ENCODE measurements at places on chromosomes 4 and X.

DNA sequence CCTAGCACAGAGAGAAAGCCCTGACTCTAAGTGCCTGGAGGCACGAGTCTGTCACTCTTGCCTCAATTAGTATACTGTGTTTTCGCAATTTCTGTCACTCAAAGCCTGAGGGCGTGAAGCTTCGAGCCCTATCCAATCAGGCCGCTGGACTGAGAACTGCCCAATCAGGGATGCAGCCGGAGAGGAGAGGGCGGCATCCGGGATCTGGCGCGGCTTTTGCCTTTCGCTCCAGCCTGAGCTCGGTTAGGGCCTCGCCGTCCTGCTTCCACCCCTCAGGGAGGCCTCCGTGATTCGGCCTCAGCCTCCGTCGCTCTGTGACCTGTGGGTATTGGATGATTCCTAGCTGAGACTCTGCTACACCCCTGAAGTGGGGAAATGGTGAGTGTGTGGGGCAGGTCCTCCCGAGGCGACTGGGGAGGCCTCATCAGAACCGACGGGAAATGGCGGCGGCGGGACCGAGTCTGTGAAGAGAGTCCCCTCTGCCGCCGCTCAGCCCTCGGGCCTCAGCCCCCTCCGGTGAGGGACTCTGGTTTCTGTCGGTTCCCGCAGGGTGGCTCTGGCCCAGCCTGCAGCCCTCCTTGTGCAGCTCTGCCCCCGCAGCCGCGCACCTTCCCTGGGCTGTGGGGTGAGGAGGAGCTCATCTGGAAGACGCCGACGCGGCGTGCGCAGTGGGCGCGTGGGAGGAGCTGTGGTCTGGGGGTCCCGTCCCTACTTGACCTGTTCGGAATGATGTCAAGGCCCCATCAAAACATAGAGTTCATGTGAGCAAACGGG, 48.5 kb downstream of the ZNF141 start:
- DNase-seq, result no peak

DNA sequence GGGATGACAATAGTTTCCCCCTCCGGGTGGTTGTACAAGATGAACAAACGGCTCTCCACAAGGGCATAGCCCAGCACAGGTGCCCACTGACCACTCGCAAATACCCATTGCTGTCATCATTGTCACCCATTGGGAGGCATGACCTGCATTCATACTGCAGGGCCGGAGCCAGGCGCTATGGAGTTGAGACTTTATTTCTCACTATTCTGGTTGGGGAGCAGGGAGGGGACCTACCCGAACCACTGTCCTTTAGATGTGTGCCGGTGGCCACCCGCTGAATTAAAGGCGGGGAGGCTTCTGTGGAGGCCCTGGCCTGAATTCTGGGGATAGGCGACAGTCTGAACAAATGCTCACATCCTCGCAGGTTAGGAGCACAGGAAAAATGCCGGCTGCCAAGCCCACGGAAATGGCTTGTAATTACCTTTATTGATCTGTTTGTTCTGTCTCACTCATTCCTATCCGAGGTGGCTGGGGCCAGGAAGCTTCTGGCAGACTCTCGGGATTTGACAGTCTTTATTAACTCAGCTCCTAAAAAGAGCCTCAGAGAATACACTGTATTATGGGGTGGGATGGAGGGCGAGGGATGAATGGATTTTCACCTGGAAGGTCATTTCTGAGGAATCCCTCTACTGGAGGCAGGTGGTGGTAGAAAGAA, 125.1 kb upstream of the PSAPL1 start:
- DNase-seq, result no peak

DNA sequence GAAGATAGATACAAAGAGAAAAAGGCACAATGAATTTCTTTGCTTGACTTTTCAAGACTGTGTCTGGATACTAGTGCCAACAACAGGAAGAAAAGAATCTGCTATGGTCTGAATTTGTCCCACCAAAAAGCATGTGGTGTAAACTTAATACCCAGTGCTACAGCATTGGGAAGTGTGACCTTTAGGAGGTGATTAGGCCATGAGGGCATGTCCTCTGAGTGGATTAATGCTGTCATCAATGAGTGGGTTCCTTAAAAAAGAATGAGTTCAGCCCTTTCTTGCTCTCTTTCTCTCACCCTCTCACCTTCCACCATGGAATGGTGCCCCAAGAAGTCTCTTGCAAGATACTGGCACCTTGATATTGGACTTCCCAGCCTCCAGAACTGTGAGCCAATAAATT, 155.7 kb upstream of the GPRIN3 start:
- DNase-seq, result no peak

- no peak for DNase-seq
Observed at GRCh38 chrX:149069899-149070298, 435.2 kb downstream of the IDS start.

- DNase-seq, result no peak
Observed at GRCh38 chr4:44479731-44480130, 31.1 kb upstream of the KCTD8 start.

- DNase-seq, result no peak
Observed at GRCh38 chr4:104747635-104748034, 252.9 kb upstream of the CXXC4 start.

- no peak for DNase-seq
Observed at GRCh38 chr4:54100595-54101189, 729 bp downstream of the GSX2 start.

DNA sequence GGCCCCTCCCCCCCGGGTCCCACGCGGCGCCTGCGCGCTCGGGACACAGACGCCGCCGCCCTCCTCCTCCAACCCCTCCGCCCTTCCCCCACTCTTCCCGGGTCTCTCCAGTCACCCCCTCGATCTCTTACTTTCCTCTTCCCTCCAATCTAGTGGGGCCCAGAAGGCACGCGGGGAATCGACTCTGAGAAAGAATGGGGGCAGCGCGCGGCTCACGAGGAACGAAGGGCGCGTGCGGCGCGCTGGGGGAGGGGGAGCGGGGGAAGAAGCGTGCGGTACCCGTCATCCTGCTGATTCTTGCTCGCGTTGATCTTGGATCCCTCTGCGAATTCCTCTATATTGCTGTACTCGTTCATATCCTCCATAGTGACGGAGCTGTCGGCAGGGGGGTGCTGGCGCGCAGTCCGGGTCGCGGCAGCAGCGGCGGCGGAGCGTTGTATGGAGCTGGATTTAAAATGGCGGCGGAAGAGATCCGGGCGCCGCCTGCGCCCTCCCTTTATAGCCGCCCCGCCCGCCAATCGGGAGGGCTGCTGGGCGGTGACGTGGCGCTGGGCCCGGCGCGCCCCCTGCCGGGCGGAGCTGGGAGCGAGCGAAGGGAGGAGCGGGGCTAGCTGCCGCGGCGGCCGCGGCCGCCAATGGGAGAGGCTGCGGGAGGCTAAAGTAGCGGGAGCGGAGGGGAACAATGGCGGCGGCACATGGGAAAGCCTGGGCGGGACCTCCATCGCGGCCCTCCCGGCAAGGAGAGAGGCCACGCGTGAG, 1.1 kb downstream of the HNRNPDL start:
- DNase-seq, result peak; percentile 88

GRCh38 chr4:155094201-155094820, 114.1 kb upstream of the NPY2R start:
- no peak for DNase-seq

GRCh38 chr4:185782523-185782922, 29.5 kb downstream of the SORBS2 start:
- no peak for DNase-seq

- DNase-seq, result no peak
Observed at GRCh38 chr4:176274441-176274840, 5.4 kb upstream of the ASB5 start.

GRCh38 chr4:39450618-39451017, 8.1 kb downstream of the RPL9 start:
- DNase-seq, result no peak

- DNase-seq, result no peak
Observed at GRCh38 chr4:8700531-8700930, 108.0 kb downstream of the CPZ start.

DNA sequence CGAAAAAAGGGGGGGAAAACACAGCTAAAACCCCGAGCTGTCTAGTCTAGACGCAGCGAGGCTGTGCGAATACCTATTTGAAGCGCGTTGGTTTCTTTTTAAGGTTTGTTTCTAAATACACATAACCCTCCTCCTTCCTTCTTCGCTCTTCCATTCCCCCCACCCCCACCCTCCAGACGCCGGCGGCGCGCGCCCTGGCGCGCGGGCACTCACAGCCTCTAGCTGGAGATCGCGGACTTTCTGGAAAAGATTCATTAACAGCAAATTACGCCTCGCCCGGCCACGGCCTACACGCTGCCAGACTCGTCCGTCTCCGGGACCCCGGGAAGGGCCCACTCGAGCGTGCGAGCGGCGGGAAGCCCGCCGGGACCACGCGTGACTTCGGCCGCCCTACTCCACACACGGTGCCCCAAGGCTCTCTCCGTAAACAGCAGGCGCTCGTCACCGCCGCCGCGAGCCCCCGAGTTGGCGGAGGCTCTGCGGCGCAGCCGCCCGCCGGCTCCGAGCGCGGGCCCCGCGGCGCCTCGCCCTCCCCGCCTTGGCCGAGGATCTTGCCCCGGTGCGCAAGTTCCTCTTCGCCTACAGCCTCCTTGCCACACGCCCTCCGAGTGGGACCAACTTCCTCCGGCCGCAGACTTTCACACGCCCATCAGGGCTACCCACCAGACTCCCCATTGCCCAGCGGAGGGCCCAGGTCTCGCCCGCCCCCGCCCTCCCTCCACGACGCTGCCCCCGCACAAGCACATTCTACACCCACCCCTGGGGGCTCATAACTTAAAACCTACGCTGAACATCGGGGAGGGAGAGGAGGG, 2.0 kb downstream of the BCOR start:
- DNase-seq, result no peak

DNA sequence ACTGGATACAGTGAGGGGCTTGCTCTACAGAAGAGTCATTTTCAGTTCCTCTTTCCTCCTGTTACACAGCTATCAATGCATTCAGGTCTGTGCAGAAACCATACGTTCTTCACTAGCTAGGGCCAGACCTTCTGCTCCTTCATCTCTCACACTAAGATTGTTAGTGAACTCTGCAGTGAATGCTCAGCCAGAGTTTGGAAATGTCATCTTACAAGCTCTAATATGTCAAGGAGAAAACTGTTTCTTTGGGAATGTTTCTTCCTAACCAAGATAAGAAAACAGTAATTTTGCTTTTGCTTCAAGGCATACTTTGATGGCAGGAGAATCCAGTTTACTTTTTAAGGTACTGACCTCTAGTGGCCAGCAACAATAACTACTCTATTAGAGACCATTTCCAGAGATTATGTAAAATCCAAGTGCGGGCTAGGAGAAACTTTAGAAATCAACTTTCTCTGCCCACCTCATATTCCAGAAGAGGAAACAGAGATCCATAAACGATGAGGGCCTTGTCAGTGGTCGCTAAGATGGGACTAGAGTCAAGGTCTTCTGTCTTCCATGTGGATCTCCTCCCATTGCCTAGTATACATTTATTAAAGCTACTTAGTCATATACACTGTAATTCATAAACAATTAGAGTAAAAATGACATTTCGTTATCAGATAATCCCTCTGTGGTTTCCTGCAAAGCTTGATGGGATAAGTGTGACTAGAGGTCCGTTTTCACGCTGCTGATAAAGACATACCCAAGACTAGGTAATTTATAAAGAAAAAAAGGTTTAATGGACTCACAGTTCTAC, 12.1 kb upstream of the CC2D2A start:
- DNase-seq, result no peak
